DMS 273 treated with DMSO at 0.1 percent for 48 hours (cell line): ENCODE measurements at places on chromosomes 3 and 15.

GRCh38 chr3:190526787-190527762 lies 13.2 kb downstream of the IL1RAP start:
- DNase-seq = no peak

GRCh38 chr15:26711445-26711844 lies 61.4 kb downstream of the GABRB3 start:
- no peak for DNase-seq

DNA sequence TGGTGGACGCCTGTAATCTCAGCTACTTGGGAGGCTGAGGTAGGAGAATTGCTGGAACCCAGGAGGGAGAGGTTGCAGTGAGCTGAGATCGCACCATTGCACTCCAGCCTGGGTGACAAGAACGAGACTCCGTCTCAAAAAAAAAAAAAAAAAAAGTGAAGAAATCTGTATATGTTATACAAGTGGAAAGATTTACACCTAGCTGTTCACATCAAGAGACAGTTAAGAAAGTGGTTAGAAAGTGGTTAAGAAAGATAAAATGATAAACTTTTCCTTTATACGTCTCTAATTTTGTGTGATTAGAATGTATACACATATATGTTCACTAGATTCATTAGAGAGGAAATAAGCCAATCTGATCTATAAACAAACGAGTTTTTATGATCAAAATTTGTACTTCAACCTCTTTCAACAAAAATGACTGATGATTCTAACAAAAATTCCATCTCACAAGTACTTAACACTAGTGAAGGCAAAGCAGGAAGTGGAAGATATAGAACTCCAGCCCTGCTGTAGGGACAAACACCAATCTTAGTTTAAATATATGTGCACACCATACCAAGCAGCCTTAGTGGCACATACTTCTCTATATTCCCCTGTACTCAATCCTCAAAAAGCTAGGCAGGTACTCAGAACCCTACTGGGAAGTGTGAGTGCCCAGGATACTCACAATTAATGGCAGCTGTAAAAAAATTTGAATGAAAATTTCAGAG lies 51.2 kb downstream of the RAF1 start:
- no peak for DNase-seq

DNA sequence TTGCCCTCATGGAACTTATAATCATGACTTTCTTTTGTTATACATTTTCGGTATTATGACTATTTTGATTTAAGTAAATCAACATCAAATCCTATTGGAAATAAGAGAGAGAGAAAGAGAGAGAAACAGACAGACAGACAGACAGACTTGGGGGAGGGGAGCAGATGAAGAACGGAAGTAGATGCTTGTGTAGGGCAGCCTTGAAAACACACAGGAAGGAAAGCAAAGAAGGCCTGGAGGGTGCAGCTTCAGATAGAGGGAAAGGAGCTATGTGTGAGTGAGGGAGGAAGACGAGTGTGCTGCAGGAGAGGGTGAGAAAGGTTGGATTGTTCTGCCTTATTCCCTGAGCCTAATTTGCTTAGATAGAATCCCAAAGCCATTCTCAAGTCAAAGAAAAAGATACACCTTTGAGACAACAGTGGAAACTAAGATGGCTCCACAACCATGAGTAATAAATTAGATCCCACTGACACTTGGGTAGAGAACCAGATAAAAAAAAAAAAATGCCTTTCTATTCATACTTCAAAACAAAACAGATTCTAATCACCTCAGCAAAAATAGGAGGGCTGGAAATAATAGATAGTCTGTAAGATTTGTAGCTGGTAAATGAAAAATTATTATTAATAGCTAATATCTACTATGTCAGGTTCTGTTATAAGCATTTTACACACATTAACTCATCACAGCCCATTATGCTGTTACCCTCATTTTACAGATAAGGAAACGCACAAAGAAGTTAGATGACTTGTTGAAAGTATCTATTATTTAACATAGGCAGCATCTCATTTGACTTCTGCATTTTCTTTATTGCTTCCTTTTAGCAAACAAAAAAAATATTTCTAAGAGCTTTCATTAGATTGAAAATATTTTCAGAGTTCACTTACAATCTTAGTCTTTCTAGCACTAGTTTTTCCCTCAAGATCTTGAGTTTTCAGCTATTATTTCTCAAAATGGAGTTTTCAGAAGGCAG lies 214.1 kb downstream of the TNIK start:
- DNase-seq = no peak

- no peak for DNase-seq
These were observed 28.5 kb downstream of the TM2D3 start for GRCh38 chr15:101623367-101624304.

DNA sequence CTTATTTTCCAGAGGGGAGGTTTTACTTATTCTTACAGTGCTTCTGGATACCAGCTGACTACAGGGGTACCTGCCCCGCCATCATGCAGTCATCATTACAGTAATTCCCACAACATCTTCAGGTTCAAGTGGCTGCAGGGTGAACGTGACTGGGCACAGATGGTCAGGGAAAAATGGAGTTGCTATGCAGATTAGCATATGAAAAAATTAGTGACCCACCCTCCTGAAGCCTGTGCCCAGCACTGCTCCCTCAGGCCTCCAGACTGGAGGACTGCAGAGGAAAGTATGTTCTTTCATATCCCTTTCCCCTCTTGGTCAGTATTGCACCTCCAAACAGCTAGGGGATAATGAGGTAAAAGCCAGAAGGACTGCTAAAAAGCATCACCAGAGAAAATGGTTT lies 937.9 kb downstream of the TUSC7 start:
- no peak for DNase-seq

DNA sequence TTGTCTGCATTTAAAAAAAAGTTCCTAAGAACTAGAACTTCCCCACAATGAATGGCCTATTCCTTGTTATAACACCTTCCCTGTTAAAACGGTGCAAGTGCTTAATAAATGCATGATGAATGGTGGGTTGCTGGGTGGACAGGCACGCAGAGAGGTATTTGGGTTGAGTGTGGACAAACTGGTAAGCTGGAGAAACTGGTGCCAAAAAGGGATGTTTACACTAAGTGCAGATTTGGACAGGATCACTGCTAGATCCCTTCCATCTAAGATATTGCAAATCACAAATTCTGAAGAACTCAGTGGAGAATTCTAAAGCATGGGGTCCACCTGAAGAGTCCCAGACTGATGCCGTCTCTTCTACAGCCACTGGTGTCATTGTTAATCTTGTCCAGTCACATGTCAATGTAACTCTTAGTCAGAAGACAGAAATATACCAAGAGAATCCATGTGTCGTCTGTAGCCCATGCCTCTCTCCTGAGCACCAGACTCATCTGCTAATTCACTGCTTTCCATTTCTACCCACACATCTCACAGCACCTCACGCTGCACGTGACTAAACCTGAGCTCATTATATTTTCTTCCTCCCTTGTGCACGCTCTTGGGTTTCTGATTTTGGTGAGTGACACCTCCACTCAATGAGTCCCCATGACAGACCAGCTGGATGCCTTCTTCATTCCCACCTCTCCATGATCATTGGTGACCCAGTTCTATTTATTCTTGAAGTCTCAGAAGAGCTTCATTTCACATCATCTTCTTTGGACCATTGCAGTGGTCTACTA lies 328.9 kb downstream of the THSD4 start:
- no peak for DNase-seq

DNA sequence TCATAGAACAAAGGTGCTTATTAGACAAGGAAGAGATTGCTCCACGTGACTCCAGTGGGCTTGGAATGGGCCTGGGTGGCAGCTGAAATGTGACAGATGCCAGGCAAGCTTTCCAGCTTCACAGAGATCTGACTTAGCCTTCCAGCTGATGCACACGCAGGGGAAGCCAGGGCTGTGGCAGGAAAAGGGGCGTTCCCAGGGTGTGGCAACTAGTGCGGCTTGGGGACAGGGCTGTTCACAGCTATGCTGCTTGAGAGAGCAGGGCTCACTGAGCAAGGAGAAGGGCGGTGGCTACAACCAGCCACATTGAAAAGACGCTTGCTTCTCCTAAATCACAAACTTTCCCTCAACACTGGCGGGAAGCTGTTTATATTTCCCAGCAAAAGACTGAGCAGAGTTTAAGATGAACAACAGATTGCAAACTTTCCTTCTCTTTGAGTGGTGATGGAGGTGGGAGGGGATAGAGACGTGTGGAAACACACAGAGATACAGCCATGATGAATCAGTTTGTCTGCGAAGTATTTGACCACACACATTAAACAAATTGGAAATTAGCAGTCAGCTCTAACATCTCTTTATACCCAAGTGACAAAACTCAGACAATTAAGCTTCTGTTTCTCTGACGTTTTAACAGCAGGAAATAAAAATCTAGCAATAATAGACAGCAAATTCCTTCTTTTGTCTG lies 127.5 kb downstream of the BDH1 start:
- no peak for DNase-seq

- no peak for DNase-seq
These were observed 112.4 kb upstream of the TLE3 start for GRCh38 chr15:70210076-70210475.
